ELR (cell line): ENCODE measurements at places on chromosomes 2 and 18.

DNA sequence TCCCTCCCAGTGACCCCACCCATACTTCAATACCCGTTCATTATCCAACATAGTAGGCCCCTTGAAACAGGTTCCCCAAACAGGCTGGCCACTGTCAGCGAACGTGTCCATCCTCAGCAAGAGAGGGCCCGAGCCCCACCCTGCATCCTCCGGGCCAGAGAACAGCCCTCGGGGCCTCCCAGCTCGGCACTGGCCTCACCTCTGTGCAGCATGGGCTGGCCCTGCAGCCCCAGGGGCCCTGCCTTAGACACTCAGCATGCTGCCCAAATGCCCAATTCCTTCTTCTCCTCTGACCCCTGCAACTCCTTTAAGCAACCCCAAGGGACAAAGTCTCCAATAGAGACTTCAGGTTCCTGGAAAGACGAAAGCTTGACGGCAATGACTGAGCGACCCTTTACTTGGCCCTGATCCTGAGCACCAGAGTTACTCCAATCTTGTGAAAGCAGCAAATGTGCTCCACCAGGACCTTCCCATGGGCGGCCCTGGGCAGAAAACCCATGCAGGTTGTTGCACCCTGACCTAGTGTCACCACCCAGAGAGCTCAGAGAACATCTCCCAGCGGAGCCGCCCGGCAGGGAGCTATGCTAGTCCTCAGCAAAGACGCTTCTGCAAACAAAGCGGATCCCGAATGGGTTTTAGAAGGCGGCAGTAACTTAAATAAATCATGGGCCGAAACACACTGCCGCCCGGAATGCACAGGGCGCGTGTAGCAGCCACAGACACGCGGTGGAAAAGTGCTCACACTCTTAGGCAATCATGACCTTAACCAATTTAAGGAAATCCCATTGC lies 782 bp downstream of the COL6A3 start:
- DNase-seq: peak; percentile 34

DNA sequence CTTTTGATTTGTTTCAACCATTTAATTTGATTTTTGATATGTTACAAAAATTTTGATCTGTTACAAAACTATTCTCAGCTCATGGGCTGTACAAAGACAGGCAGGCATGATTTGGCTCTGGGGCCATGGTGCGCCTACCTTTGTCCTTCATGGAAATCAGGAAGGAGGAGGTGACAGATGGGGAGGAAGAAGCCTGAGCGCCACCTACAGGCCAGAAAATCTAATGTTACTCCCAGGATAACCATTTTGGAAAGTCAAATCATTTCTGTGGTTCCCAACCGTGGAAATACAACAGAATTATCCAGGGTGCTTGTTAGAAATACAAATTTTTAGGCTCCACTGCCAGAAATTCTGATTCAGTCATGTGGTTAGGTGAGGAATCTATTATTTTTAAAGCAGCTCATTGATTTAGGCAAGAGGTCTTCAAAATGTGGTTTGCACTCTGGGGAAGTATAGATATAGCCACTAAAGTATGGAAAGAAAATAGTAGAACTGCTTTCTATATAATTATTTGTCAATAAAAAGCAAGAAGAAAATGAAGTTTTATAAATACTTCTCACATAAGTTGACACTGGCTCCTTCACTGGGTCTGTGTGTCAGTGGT lies 93.9 kb downstream of the EVA1A start:
- DNase-seq: peak; percentile 64

DNA sequence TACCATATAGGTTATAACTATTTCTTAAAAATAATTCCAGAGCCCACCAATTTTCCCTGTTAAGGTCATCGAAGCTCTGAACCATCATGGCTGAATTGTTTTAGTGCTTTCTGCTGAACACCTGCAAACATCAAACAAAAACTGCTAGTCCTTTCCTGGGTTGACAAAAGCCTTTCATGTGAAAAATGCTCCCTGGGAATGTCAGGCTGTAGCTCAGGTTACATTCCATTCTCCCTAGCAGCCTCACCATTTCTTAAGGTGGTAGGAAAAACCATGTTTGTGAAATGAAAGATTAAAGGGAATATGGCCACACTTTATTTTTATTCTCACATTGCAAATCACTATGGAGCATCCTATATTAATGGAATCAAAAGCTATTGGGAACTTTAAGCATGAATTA lies 5.7 kb downstream of the TCF4 start:
- DNase-seq: peak; percentile 3

GRCh38 chr2:135409436-135409835 lies 121.6 kb downstream of the ZRANB3 start:
- no peak for DNase-seq

GRCh38 chr2:96594691-96595152 lies 43.4 kb downstream of the KANSL3 start:
- DNase-seq: no peak

DNA sequence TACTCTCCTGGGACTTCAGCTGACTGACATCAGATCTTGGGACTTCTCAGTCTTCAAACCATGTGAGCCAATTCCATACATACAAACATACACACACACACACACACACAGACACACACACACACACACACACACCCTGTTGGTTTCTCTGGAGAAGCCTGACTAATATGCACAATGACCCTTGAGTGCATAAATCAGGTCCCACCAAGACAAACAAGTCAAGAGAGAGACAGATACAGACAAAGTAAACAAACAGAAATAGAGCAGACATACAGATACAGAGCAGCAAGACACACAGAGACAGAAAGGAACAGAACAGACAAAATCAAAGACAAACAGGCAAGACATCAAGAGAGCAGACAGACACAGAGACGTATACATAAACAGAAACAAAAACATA lies 43.8 kb upstream of the DDX18 start:
- DNase-seq: no peak

- no peak for DNase-seq
Observed at GRCh38 chr2:82596581-82596980, 1862.5 kb downstream of the SUCLG1 start.

DNA sequence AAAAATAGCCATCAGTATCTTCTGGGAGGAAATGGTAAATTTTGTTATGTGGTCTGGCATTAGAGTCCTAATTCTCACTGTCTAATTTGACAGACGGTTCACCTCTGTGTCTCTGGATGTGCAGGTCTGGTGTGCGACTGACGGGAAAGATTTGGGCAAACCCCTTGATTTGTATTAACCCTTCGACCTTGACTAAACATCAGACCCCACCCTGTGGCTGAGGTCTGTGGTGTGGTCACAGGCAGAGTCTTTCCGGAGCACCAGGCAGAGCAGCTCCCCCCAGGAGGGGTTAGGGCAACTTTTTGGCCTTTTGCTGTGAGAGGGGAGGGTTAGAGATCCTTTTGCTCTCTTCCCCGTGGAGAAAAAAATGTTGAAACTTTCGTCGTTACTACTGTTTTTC lies 6.4 kb downstream of the TWIST2 start:
- DNase-seq: peak; percentile 54

DNA sequence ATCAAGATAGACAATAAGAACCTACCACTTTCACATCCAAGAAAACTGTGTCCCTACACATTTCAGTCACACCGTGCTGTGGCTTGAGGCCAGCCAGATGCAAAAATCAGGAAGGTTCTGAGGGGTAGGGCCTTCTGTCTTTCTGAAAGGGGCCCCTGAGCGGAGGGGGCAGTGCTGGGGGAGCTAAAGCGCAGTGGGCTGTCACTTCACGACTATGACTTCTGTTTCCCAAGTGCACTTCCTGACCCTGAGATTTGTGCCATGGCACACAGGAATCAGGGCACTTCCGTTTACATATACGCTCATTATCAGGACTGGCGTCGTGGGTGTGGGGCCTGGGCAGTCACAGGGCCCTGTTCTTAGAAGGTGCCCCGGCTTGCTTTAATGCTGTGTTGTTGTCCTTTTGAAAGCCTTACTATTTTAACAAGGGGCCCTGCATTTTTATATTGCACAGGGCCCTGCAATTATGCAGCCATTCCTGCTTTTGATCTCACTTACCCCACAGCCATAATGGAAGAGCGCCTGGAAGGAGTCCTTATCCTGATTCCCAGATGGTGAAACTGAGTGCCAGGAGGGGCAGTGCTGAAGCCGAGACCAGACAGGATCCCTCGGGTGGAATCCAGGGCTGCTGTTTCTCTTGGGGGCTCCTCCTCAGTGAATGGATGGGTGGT lies 620 bp downstream of the NGEF start:
- DNase-seq: no peak

GRCh38 chr2:220513573-220514288 lies 886.3 kb downstream of the SLC4A3 start:
- peak; percentile 70 for DNase-seq

- peak; percentile 79 for DNase-seq
Observed at GRCh38 chr2:230007931-230008707, 60.6 kb downstream of the SLC16A14 start.

GRCh38 chr2:113910110-113910717 lies 20.3 kb downstream of the ACTR3 start:
- peak; percentile 28 for DNase-seq

- no peak for DNase-seq
Observed at GRCh38 chr18:60870261-60871153, 462.7 kb upstream of the CDH20 start.

DNA sequence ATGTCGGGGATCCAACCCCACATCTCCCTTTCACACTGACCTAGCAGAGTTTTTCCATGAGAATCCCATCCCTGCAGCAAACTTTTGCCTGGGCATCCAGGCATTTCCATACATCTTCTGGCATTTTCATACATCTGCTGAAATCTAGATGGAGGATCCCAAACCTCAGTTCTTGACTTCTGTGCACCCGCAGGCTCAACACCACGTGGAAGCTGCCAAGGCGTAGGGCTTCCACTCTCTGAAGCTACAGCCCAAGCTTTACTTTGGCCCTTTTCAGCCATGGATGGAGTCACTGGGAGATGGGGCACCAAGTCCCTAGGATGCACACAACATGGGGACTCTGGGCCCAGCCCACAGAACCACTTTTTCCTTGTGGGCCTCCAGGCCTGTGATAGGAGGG lies 32.2 kb upstream of the TEX51 start:
- DNase-seq: no peak

DNA sequence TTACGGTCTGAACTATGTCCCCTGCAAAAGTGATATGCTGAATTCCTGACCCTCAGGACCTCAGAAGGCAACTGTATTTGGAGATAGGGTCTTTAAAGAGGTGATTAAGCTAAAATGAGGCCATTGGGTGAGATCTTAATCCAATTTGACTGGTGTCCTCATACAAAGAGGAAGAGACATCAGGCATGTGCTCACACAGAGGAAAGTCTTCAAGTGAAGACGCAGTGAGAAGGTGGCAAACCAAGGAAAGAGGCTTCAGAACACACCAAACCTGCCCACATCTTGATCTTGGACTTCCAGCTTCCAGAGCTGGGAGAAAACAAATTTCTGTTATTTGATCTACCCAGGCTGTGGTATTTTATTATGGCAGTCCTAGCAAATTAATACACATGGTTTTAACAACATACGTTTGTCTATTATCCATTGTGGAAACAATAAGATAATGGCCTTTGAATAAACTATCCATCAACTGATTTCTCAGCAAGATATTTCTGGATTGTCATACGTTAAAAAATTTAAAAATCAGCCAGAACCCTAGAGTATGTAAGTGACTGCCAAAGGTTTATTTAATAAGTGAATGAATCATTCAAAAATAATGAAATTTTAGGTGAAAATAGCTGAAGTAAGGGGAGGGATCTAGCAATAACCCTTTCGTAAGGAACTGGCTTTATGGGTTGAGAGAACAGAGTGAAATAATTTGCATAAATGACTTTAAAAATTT lies 6.5 kb downstream of the WIPF1 start:
- DNase-seq: no peak

GRCh38 chr2:10552220-10552870 lies 104.2 kb upstream of the ODC1 start:
- DNase-seq: peak; percentile 47

GRCh38 chr2:216664593-216665034 lies 30.7 kb downstream of the IGFBP5 start:
- peak; percentile 38 for DNase-seq

- DNase-seq: no peak
Observed at GRCh38 chr2:176483901-176484568, 214.8 kb downstream of the MTX2 start.

DNA sequence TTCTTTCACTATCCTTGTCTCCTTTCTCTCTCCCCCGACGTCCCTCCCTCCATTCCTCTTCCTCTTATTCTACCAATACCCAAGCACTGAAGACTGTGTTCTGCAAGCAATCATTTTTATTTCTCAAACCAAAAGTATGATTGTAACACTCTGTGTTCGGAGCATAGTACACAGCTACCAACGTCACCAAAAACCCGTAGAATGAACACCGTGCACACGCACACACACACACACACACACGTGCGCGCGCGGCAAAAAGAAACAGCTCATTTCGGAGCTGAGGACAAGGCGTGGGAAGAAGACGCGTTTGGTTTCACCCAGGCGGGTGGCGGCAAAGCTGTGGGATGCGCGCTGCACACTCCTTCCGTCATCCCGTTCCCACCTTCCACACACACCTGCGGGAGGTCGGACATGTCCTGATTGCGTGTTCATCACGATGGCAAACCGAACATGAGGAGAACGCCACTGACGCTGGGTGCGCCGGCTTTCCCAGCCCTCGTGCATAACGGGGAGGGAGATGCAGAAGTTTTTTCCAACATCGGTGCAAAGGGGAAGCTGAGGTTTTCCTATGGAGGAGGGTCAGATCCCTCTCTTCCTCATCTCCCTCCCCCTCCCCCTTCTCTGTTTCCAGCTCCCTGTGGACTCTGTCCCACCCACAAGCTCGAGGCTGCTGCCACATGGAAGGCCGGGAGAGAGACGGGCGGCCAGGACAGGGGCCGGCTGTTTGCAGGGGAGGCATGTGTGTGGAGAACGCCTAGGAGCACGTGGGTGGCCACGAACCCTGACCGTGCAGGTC lies 20.4 kb downstream of the MBP start:
- no peak for DNase-seq

- no peak for DNase-seq
Observed at GRCh38 chr2:189050165-189050712, 76.1 kb downstream of the COL3A1 start.

DNA sequence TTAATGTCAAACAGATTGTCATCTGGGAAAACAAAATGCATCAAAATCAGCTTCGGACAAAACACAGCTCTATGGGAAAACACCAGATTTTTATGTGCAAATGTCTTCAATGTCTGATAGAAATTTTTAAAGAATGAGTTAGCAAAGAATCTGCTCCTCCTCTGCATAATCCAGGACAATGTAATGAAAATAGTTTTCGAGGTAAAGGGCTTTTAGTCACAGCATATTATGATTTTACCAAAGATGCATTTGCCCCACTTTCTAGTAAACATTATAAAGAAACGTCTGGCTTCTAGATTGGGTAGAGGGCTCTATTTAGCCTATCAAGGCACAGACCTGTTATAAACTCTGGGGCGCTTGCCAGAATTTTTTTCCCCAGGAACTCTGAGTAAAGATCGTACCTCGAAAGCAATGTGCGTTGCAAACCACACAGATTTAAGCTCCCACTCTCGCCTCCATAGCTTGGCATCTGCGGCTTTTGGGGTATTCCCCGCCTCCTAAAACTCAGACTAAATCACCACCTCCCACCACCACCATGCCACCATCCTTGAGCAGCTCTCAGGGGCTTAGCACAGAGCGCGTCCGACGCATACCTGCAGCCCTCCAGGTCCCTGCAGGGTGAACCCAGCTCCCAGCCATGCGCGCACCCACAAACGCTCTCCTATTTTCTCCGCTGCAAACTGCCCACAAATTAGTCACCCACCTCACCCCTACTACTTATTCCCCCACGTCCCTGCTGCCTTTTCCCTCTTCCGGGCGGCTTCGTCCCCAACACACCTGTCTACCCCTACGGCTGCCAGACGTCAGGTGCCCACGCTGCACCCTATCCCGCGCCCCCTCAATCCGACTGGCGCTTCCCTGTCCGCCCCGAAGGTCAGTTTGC lies 829 bp downstream of the ACVR1C start:
- peak; percentile 2 for DNase-seq

- DNase-seq: no peak
Observed at GRCh38 chr2:98868548-98869271, 67.3 kb downstream of the CRACDL start.

- no peak for DNase-seq
Observed at GRCh38 chr2:160590664-160591063, 97.1 kb upstream of the RBMS1 start.
